ENCODE measurements at places on chromosomes 3 and 15.
A peak's percentile ranks its signal among the peaks of the same experiment; 100 is the strongest.

GRCh38 chr3:27200721-27201489 lies 168.3 kb downstream of the NEK10 start:
- no peaks in the 10 kb centered on the region for H3K36me3 ChIP-seq
- no peak overlapping the region for H3K4me3 ChIP-seq
- no peak overlapping the region for H3K27ac ChIP-seq
- DNase-seq, result no peak

- no peak overlapping the region for H3K4me3 ChIP-seq
- no peak for DNase-seq
- H3K27me3 ChIP-seq, result no peaks in the 10 kb centered on the region
- no peaks in the 10 kb centered on the region for H3K4me1 ChIP-seq
- no peak overlapping the region for H3K27ac ChIP-seq
These were observed 66.2 kb downstream of the MCTP2 start for GRCh38 chr15:94297558-94297957.

DNA sequence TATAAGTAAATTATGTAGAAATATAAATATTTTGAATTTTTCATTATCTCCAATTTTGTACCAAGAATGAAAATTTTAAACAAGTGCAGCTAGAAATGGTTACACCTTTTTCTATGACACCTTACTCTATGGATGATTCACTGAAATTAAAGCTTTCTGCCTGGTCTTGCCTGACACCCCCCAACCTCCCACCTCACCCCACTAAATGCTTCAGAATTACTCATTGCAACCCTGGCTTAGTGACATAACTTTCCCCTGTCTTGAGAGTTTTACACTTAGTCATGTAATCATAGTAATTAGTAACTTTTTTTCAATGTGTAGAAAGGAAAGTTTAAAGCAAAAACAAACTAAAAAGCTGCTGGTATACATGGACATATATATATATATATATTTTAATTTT lies 42.0 kb upstream of the MEIS2 start:
- no peak overlapping the region for H3K4me3 ChIP-seq
- DNase-seq, result no peak
- H3K27ac ChIP-seq, result no peak overlapping the region

GRCh38 chr3:119206611-119207511 lies 33.5 kb downstream of the UPK1B start:
- no peak overlapping the region for H3K27ac ChIP-seq
- no peak for DNase-seq
- no peak overlapping the region for H3K4me3 ChIP-seq
- H3K4me1 ChIP-seq, result peaks cover 17% of the 10 kb centered on the region
- H3K36me3 ChIP-seq, result peaks cover 11% of the 10 kb centered on the region

GRCh38 chr15:77009646-77010311 lies 14.9 kb downstream of the PSTPIP1 start:
- H3K4me1 ChIP-seq, result peaks cover 5% of the 10 kb centered on the region
- no peak overlapping the region for H3K4me3 ChIP-seq
- H3K27ac ChIP-seq, result no peak overlapping the region
- H3K27me3 ChIP-seq, result no peaks in the 10 kb centered on the region

GRCh38 chr3:37074178-37074577 lies 80.9 kb downstream of the MLH1 start:
- no peaks in the 10 kb centered on the region for H3K4me1 ChIP-seq
- H3K36me3 ChIP-seq, result peaks cover 39% of the 10 kb centered on the region
- no peaks in the 10 kb centered on the region for H3K27me3 ChIP-seq

DNA sequence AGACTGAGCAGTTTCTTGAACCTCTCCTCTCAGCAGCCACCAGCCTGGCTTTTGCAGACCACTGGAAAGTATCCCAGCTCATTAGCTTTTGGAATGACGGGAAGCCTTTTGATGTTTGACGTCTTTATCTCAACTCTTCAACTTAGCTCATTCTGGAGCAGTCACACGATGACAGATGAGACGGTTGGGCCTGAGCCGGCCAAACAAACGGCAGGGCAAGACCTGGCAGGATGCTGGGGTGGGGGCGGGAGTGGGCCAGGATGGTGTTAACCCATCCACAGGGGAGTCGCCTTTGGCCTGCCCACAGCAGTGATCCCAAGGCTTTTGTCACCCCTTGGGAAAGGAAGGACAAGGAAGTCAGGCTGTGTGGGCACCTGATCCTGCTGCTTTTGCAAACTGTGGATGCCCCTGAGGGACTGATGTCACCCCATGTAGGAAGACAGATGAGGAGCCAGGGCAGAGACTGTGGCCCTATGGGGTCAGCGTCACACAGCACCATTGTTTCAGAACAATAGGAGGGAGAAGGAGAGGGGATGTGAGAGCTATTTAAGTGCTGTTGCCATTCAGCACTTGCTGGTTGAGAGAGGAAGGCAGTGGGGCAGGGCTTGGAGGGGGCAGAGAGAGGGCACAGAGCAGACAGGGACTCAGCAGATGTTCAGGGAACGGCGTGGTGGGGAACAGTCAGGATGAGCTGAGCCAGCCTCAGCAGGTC lies 121.9 kb upstream of the CTDSPL start:
- DNase-seq, result no peak
- no peak overlapping the region for H3K27ac ChIP-seq
- H3K27me3 ChIP-seq, result no peaks in the 10 kb centered on the region
- H3K4me1 ChIP-seq, result no peaks in the 10 kb centered on the region
- H3K4me3 ChIP-seq, result no peak overlapping the region

GRCh38 chr3:183116025-183116614 lies 16.8 kb upstream of the MCCC1 start:
- no peaks in the 10 kb centered on the region for H3K36me3 ChIP-seq
- no peak overlapping the region for H3K27ac ChIP-seq
- peaks cover 8% of the 10 kb centered on the region for H3K4me1 ChIP-seq
- peaks cover 29% of the 10 kb centered on the region for H3K27me3 ChIP-seq

- DNase-seq, result no peak
- H3K4me1 ChIP-seq, result peaks cover 23% of the 10 kb centered on the region
- H3K27ac ChIP-seq, result peak overlapping the region; percentile 71
These were observed 9.7 kb upstream of the LARP6 start for GRCh38 chr15:70863450-70864218.
